ENCODE measurements at places on chromosomes 2 and 18.

DNA sequence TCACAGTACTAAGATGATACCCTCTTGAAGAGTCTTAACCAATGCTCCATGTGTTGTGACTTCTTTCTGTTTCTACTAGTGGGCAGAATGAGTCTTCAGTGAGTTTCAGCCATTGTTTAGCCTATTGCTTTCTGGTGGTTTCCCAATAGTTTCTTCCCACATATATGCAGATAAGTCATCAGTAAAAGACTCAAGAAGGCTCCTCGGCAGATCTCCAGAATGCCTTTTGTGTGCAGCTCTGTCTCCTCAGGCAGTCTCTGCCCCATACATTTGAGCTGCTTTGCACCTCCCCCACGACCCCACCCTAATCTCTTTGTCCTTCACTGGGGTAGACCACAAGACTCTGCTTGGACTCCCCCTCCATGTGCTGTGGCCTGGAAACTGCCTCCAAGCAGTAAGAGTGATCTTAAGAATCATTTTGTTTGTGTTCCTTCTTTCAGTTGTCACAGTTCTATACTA lies 71.6 kb upstream of the CHRNA1 start:
- DNase-seq: peak; percentile 97

DNA sequence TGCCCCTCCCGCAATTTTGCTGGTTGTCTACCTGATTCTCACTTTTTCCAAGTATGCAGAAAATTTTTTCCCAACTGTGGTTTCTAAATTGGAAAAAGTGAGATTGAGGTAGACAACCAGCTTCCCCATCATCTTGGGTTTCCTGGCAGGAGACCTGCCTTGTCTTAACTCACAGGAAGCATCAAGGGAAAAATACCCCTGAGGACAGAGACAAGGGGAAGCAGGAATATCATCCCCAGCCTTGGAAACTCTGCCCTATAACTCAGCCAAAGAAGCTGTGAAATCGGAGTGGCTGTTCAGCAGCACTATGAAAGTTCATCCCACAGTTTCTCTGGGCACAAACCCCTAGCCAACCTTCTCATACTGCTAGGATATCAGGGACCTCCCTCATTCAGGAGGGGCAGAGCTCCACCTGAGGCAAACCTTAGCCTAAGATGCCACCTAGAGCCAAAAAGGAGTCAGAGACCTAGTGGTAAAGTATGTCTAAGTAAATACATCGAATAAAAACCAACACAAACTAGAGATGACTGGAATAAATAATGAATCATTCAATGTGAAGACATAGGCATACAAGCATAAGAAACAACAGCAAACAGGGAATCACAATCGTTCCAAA lies 68.2 kb downstream of the ZSWIM2 start:
- DNase-seq: peak; percentile 37

DNA sequence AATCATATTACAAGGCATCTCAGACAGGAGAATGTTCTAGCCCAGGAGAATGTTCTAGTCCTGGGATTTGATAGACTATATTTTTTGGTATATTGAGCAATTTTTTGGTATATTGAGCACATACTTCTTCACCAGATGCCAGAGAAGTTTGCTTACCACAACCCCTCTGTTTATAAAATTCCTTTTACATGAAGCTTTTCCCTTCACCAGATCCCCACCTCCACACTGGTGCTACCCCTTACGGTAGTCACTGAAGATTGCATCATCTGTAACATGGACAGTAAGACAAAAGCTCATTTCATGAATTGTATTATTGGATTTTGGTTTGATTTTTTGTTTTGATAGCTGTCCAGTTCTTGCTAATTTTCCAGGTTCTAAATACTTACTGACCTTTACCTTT lies 7.2 kb upstream of the HNMT start:
- DNase-seq: peak; percentile 94

GRCh38 chr2:185012643-185013042 lies 414.3 kb downstream of the ZNF804A start:
- peak; percentile 5 for DNase-seq

GRCh38 chr18:23032030-23032582 lies 99.0 kb downstream of the RBBP8 start:
- DNase-seq: peak; percentile 66

GRCh38 chr2:83055376-83056010 lies 1403.6 kb downstream of the SUCLG1 start:
- DNase-seq: peak; percentile 86

DNA sequence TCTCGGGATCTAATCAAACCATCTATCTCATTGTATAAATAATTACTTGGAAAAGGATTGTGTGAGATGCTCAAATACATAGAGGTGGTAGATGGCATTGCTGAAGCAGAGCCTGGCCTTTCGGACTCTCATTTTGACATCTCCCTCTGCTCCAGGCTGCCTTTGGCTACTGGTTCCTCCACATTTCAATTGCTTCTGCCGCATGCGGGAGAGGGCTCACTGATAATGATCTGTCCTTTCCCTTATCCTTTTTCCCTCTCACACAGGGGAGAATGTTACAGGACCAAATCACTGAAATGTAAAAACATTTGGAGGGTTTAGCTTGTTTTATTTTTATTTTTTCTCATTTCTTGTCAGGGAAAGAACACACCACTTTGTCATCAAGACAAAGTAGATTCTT lies 380.6 kb upstream of the UBE2E3 start:
- no peak for DNase-seq

- peak; percentile 39 for DNase-seq
Measured at GRCh38 chr2:134070281-134070741, 183.6 kb upstream of the MGAT5 start.

DNA sequence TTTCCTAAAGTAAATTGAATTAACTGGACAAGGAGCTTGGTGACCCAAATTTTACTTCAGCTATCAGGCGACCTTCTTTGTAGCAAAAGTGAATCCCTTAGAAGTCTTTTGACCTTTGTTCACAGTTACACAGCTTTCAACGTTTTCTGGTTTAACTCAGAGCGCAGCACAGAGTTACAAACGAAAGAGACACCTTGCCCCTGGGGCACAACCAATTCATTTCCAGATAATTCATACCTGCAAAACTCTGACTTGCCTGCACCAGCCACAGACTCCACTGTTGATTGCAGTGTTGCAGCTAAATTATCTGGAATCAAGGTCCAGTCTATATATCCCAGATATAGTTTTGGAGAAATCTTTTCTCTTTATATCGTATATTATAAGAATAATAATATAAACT lies 358.6 kb upstream of the VWC2L start:
- DNase-seq: no peak

GRCh38 chr2:90207454-90208058 lies 1516.1 kb downstream of the RPIA start:
- DNase-seq: no peak

- DNase-seq: peak; percentile 9
Measured at GRCh38 chr2:143717053-143717452, 587.8 kb downstream of the ARHGAP15 start.
